ENCODE measurements at places on chromosomes 7 and 10.

DNA sequence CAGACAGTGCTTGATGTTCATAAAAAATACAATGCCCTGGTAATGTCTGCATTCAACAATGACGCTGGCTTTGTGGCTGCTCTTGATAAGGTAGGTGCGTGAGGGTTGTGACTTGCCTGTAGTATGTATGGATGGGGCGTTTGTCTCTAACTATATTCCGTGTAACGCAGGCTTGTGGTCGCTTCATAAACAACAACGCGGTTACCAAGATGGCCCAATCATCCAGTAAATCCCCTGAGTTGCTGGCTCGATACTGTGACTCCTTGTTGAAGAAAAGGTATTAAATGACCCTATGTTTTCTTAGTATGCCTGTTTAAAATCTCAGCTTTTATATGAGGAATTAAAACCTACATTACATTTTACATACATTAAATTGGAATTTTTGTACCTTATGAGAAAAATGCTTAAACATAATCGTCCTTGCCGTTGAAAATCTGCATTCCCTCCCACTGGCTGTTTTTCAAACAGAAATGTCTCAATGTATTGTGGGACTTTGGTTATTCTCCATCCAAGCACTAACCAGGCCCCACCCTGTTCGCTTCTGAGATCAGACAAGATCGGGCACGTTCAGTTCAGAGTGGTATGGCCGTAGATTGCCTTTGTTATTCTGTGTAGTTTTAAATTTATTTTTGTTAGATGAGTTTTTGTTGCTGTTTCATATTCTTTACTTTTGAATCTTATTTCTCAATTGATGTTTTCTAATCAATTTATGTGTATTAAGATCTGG lies 85.3 kb downstream of the CUL1 start:
- DNase-seq: no peak

DNA sequence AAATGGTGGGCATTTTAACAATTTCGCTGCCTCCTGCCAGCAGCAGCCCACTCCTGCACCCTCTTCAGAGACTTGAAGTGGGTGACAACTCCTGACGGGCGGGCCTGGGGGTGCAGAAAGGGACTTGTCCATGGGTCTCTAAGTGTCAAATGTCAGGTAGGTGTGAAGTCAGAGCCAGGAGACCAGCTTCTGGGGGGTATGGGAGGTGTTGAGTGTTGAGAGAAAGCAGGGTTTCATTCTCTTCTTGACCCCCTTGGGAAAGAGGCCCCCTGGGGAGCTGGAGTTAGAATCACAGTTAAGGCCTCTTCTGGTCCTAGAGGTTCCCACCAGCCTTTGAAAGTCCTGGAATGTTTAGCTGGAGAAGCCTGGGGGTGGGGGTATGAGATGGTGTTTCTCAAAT lies 11.6 kb upstream of the PALD1 start:
- DNase-seq: no peak

GRCh38 chr7:150428671-150429451 lies 21.6 kb upstream of the GIMAP8 start:
- peak; percentile 34 for DNase-seq

GRCh38 chr7:131234719-131235488 lies 92.8 kb upstream of the MKLN1 start:
- no peak for DNase-seq

- peak; percentile 75 for DNase-seq
Measured at GRCh38 chr10:14571866-14572507, 202.7 kb downstream of the FAM107B start.
